Activated T-cell treated with anti-CD3 and anti-CD28 coated beads for 48 hours (primary cell): ENCODE measurements at places on chromosomes 11 and 22.

- no peak for DNase-seq
Observed at GRCh38 chr11:62497132-62497801, 49.3 kb downstream of the AHNAK start.

- no peak for DNase-seq
Observed at GRCh38 chr11:350723-351255, 18.5 kb upstream of the B4GALNT4 start.

DNA sequence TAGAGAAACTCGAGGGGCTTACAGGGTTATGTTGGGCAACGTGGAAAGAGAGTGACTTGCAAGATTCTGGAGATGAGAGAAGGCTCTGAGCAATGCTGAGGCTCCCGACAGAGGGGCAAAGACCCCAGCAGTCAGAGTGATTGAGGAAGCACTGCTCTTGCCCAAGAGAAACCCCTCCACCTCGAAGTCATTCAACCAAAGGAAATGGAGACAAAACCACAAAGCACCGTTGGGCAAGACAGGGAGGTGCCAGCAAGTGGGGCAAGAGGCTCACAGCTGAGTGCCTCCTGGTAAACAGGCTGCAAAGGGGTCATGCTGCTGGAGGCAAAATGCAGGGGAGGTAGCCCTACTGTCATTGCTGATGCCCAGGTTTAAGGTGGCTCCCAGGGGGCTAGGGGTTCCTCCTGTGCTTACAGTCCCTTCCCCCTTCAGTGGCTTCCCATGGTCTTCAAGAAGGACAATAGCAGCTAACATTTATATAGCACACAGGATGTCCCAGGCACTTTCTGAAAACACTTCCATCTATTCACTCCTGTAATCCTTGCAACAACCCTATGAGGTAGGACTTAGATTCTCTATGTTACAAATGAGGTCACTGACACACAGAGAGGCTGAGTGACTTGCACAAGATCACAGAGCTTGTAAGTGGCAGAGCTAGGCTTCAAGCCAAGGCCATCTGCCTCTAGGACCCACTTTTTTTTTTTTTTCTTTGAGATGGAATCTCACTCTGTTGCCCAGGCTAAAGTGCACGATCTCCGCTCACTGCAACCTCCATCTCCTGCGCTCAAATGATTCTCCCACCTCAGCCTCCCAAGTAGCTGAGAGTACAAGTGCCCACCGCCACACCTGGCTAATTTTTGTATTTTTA, 18.1 kb upstream of the MYH9 start:
- peak; percentile 19 for DNase-seq

DNA sequence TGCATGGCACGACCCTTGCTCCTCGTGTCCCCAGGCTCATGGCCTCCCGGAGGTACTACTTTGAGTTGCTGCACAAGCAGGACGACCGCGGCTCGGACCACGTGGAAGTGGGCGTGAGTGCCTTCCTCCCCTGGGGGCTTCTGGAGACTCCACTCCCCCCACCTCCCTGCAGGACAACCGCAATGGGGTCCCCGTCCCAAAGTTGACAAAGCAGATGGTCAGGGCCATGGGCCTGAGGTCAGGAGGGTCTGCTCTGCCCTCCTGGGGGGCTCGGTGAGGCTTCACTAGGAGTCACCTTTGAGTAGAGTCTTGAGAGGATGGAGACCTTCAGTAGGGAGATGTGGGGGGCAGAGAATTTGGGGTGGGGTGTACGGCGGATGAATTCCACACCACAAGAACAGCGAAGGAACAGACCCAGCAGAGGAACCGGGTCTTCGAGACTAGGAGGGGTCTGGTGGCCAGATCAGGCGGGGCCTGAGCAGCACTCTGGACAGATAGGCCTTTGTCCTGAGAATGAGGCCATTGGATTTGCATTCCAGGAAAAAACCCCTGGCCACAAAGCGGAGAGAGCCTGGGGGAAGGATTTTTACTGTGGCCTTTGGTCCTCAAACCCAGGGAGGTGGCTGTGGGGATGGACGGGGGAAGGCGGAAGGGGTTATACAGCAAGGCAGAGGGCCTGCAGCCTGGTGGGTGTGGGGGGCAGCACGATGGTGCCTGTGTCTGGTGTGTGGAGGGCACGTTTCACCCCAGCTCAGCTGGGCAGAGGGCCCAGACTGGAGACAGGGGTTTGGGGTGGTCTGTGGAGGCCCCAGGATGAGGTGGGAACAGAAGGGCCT, 4.6 kb downstream of the B4GALNT4 start:
- DNase-seq, result no peak

DNA sequence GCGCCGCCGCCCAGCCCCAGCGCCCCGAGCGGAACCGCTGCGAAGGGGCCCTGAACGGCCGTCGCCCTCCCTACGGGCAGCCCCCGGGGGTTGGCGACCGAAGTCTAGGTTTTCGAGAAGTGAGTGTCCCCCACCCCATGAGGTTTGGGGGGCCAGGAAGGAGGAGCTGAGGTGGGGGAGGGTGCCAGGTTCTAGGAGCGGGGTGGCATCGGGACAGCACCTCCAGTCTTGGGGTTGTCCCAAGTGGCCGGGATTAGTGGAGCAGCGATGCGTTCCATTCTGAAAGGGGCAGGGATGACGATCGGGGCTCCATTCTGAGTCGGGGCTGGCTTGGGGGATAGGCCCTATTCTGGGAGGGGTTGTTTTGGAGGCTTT, 408 bp downstream of the PPP2R5B start:
- DNase-seq, result no peak

- DNase-seq, result no peak
Observed at GRCh38 chr11:115161876-115162275, 342.3 kb downstream of the CADM1 start.

- peak; percentile 46 for DNase-seq
Observed at GRCh38 chr11:16986434-16987204, 27.6 kb downstream of the PLEKHA7 start.

DNA sequence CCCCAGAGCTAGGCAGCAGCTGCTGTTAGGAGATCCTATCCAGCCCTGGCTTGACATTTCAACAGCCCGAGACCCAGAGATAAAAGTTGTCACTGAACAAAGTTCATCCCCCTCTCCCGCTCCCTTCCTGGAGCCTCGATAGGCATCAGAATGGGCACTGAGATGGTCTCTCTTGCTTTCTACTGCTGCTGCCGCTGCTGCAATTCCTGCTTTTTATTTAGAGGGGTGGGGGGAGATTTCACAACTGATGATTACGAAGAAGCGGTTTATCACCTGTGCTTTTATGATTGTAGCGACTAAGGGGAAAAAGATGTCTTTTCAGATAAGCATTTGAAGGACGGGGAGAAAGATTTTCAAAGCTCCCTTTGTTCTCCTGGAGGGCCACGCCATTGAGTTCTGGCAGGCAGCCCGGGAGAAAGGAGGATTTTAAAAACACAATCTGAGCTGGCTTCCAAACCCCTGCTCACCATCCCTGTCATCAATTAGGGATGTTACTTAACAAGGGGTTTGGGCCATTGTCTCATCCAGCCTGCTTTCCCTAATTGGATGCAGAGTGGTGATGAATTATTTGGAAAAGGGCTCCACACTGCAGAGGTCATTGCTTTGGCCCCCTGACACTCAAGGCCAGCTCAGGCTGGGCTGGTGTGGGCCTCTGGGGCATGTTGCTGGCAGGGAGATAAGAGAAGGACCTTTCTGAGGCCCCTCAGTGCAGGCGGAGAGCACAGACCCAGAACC, 344.7 kb downstream of the BUD13 start:
- no peak for DNase-seq

DNA sequence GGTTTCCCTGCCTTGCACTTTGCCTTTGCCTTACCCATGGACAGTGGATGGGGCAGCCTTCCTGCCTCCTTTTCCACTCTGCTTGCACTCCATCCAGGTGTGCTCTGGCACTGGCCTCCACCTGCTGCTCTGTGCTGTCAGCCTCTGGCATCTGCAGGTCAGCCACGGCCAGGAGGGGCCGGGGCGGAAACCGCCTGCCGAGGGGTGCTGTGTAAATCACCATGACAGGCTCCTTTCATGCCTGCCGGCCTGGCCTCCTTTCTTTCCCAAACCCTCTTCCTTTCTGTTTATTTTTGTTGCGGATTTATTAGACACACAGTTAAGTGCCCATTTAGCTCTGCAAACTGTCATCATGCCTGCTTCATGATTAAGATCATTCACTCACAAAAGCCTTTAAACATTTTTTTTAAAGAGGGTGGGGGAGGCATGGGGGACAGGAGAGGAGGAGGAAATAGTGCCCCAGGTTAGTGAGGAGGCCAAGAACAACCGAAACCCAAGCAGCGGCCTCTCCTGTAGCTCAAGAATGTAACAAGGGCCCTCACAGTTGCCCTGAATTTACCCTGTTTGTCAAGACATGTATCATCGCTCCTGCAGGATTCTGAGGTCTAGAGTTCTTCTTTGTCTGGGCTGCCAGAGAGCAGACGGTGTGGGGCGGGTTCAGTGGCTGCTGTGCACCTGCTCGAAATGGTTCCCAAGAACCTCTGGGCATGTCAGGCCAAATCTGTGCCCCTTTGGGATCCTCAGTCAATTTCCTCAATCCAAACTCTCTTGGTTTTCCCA, 83.3 kb downstream of the BARX2 start:
- DNase-seq, result no peak

DNA sequence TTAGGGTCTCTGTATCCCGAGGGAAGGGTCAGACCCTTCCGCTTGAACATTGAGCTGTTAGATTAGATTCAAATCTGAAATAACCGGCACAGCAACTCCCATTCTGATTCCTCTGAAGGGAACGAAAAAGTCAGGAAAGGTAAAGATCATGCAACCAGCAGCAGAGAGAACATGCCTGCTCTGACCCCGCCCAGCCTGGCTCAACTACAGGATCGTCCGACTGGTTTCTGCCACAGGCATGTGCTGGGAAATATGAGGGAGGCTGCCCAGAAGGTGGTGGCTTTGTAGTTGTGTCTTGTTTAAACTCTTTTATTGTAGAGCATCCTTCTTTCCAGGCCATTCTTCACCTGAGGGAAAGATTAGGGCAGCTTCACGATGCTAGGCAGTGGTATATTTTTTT, 5.0 kb upstream of the MTNR1B start:
- no peak for DNase-seq

DNA sequence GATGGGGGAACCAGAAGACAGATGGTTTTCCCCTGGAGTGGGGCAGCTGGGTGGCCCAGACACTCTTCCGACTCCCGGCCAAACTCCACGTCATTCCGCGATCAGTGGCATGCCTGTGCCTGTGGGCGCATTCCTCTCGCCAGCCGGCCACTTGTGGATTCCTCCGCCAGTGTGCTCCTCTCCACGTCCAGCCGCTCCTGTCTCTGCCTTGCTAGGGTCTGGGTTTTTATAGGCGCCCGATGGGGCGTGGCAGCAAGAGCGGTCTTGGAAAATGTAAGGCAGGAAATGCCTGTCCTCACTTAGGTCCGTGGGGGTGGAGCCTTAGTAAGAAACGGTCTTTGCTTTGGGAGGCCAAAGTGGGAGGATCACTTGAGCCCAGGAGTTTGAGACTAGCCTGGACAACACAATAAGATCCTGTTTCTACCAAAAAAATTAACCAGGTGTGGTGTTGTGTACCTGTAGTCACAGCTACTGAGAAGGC, 81.6 kb upstream of the SEPTIN5 start:
- no peak for DNase-seq

- DNase-seq, result no peak
Observed at GRCh38 chr11:75543806-75544205, 18.1 kb upstream of the GDPD5 start.

GRCh38 chr11:61777234-61778090, 14.9 kb downstream of the TMEM258 start:
- DNase-seq, result peak; percentile 40

DNA sequence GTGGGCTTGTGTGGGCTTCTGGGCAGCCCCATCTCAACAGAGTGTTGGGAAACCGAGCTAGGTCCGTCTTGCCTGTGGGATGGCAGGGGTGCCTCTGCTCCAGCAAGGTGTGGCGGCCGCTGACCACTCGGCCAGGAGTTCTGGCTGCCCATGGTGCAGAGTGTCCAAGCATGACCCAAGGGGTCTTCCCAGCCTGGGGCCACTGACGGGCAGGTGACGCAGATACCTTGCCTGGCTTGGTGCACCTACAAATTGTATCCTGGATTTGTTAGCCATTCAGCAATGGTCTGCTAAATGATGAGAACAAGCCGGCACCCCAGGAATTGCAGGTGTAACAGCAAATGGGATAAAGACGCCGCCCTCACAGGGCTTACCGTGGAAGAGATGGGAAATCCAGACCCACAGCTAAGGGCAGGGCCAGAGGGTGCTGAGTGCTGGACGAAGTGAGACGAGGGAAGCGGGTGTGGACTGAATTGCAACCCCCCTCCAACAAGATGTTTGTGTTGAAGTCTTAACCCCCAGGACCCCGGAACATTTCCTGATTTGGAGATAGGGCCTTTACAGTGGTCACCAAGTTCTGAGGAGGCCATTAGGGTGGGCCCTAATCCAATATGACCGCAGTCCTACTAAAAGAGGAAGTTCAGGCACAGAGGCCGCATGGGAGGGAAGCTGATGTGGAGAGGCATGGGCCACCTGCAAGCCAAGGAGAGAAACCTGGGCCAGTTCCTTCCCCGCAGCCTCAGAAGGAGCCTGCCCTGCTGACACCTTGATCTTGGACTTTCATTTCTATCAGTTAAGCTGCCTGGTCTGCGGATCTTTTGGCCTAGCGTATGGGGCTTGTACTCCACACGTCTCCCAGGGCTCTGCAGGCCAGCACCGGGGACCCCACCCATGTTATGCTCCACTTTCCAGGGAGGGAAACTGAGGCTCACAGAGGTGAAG, 45.2 kb upstream of the LINC01488 start:
- DNase-seq, result no peak

DNA sequence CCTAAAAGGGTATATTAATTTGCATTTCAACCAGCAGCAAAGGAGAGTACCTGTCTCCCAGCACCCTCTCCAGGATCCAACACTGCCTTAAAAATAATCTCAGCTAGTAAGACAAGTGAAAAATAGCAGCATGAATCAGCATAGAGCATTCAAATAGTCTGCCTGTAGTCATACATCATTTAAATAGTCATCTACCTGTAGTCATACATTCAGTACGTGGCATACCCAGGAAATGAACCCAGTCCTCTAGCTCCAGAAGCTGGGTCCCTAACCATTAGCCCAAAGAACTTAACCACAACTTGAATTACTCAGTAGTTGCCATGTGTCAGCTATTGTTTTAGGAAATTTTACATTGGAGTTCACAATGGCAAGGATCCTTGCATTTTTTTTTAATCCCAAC, 9.3 kb downstream of the TENM4 start:
- no peak for DNase-seq

DNA sequence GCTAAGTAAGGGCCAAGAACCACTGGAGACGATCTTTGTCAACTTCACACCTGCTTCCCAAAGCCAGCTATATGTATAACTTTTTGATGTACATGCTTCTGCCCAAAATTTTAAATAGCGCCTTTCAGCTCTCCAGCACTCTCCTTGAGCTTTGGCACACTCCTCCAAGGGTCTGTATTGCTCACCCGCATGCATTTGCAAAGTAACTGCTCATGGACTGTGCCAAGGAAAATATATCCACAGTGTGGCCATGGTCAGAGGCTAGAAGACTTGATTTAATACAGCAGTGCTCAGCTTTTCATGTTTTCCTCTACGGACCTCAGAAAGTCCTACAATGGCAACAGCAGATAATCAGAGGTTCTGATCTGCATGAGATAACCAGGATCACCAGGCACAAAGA, 550.1 kb downstream of the SOX6 start:
- DNase-seq, result no peak

DNA sequence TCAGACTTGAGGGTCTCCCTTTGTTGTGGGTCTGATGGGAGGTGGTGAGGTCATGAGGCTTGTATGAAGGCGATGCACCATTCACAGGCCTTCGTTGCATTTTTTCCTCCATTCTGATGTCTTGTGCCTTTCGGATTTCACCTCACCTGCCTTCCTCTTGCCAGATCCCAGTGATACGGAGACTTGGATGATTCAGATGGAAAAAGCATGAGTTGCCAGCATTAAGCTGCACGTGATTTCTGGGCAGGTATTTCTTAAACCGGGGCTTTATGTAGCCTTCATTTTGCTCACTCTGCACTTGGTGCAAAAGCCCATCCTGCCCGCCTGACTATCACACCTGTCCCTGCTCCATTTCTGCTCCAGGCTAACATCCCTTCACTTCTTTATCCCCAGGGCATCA, 216.7 kb downstream of the SNX19 start:
- no peak for DNase-seq
